ENCODE measurements at places on chromosomes 7 and 10. TPM values are rescaled to one million over a fixed set of nuclear protein-coding genes. Genes with fewer than 3 reads are reported as not detected.

Gene HOXA9
- total RNA-seq = under 0.01 TPM

- DNase-seq = peak; percentile 59
Observed at GRCh38 chr7:106623853-106624252, 37.1 kb downstream of the CCDC71L start.

DNA sequence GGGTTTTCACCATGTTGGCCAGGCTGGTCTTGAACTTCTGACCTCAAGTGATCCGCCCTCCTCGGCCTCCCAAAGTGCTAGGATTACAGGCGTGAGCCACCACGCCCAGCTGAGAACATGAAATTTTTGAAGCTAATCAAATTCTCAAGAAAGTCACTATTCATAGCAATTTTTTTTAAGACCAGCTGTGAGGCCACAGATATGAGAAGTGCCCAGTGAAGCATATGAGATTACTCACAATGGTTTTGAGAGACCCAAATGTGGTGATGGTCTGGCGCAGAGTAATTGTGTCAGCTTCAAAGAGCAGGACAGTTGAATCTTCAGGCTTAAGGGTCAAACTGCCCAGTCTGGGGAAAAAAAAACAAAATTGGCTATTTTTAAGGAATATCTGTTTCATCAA lies 16.2 kb downstream of the NCOA4 start:
- DNase-seq = no peak

DNA sequence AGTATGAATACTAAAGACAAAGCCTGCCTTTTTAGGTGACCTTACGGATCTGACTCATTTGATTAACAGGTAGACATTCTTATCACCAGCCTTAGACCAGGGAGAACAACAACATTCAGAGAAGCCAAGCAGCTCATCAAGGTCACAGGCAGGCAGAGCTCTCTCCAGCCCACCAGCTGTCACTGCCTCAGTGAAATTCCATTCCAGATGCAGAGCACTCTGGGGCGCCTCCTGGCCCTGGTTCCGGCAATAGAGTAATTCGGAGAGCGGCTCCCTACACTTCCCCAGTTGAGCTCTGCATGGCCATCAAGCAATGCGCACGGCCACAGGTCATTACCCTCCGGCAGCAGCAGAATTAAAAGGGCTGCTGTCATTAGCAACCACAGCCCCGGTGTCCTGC lies 164.7 kb downstream of the TCERG1L start:
- no peak for DNase-seq

Gene SLC26A5
- not detected for total RNA-seq

- no peak for DNase-seq
Observed at GRCh38 chr7:80908360-80908797, 10.5 kb downstream of the SEMA3C start.

DNA sequence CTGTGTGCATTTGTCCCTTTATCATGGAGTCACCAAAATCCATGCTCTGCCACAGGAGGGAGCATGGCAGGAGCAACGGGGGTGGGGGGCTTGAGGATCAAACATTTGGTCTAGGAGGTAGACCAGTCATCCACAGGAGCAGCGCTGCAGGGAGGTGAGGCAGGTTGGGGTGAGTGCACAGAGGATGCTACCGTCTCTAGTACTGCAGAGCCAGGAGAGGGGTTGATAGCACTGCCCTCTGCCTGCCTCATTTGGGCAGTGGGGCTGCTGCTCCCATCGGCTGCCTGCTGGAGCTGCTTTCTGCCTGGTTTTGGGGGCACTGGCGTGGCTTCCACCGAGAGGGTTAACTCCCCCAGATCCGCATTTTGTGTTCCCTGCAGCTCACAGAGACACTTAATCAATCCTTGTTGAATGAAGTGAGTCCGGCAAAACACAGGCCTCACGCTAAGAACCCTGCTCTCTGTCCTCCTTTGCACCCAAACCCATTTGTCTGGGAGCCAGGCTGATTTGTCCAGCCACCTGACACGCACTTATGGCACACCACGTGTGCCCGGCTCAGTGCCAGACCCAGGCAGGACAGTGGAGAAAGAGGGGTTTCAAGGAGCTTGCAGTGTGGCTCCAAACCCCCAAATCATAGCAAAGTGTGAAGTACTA lies 527.1 kb upstream of the FOXK1 start:
- DNase-seq = no peak

All from fibroblast of lung (primary cell).